ENCODE measurements at places on chromosomes 2 and 18.

GRCh38 chr18:23927821-23928746, 86.5 kb upstream of the TTC39C start:
- DNase-seq: no peak

- no peak for DNase-seq
Observed at GRCh38 chr18:61337527-61337926, 4.3 kb downstream of the CDH20 start.

GRCh38 chr2:207727261-207727660, 15.8 kb downstream of the CCNYL1 start:
- DNase-seq: no peak

DNA sequence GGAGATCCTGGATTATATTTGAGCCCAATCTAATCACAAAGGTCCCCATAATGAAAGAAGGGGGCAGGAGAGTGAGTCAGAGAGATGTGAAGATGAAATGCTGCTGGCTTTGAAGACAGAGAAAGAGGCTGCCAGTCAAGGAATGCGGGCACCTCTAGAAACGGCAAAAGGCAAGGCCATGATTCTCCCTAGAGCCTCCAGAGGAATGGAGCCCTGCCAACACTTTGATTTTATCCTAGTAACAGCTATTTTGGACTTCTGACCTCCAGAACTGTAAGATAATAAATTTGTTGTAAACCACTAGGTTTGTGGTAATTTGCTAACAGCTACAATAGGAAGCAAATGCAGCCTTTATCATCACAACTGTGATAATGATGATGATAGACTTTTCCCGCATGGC, 32.9 kb downstream of the LBH start:
- DNase-seq: no peak

- DNase-seq: no peak
Observed at GRCh38 chr2:127611076-127611925, 34.7 kb upstream of the GPR17 start.

DNA sequence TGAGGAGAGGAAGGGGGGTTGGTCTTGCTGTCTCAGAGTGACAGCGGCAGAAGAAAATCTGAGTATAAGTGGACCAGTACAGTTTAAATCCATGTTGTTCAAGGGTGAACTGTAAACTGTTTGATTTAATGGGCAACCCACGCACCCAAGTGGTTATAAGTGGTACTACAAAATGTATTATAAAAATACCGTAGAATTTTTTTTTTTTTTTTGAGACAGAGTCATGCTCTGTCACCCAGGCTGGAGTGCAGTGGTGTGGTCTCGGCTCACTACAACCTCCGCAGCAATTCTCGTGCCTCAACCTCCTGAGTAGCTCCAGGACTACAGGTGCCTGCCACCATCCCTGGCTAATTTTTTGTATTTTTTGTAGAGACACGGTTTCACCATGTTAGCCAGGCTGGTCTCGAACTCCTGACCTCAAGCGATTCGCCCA, 2.1 kb upstream of the CHCHD5 start:
- no peak for DNase-seq

GRCh38 chr2:86703704-86704361, 16.3 kb upstream of the RMND5A start:
- no peak for DNase-seq

DNA sequence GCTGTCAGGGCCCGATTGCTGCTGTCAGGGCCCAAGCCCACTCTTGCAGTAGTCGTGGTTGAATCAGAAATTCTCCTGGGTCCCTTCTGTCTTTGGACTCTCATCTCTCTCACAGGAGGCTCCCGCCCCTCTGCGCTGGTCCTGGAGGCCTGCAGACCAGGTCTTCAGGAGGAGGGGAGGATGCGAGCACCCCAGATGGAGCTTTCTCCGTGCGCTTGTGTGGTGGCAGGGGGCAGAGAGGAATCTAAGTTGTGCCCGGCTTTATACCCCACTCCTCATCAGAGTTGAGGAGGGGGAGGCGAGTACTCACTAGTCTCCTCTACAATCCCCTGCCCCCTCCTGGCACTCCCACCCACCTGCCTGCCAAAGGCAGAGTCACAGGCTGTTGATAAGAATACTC, 10.4 kb downstream of the EN1 start:
- DNase-seq: no peak

- no peak for DNase-seq
Observed at GRCh38 chr18:74546751-74547530, 12.6 kb downstream of the CNDP1 start.

- no peak for DNase-seq
Observed at GRCh38 chr2:88177556-88177955, 7.4 kb downstream of the THNSL2 start.

DNA sequence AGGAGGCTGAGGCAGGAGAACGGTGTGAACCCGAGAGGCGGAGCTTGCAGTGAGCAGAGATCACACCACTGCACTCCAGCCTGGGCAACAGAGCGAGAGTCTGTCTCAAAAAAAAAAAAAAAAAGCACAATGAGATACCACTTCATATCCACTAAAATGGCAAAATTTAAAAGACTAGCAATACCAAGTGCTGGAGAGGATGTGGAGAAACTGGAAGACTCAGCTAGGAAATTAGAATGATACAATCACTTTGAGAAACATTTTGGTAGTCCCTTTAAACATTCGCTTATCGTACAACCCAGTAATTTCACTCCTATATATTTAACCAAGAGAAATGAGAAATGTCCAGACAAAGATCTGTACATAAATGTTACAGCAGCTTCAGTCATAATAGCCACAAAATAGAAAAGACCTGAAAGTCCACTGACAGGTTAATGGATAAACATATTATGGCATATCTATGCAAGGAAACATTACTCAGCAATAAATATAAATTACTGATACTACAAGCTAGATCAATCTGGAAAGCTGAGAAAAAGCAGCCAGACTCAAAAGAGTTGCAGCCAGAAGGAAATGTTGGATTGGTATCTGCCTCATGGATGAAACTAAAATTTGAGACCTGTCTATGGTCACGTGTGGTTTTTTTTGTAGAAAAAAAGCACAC, 40.0 kb downstream of the WDSUB1 start:
- DNase-seq: no peak

- DNase-seq: no peak
Observed at GRCh38 chr2:193446967-193447366, 1252.2 kb upstream of the TMEFF2 start.

DNA sequence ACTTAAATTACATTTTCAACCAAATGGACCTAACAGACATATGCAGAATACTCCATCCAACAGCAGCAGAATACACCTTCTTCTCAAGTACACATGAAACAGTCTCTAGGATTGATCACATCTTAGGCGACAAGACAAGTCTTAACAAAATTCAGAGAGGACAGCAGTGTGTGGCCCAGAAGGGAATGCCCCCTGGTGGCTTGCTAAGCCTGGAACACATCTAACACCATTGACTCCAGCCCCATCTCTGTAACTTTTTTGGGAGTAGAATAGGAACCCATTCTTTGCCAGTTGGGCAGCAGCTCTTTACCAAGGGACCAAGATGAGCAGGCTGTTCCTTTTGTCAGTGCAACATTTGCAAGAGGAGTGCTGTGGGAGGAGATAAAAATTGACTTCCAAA, 249.9 kb downstream of the PLCL1 start:
- DNase-seq: peak; percentile 12

DNA sequence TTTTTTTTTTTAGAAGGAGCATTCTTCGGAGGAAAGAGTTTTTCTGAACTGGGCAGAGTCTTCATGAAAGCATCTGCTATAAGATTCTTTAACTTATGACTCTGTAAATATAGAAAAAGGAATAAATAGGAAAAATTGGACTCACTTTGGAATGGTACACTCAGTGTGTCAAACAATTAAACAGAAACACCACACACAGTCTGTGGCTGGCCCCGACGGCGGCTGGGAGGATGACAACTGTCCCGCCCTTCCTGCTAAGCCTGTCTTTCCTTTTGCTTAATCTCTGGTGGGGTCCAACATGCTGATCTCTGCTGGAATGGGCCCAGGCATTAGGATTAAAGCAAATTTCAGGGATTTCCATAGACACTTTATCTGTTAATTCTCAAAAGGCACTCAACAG, 12.5 kb upstream of the RAB31 start:
- DNase-seq: no peak

- DNase-seq: no peak
Observed at GRCh38 chr18:61194726-61195125, 138.5 kb upstream of the CDH20 start.

DNA sequence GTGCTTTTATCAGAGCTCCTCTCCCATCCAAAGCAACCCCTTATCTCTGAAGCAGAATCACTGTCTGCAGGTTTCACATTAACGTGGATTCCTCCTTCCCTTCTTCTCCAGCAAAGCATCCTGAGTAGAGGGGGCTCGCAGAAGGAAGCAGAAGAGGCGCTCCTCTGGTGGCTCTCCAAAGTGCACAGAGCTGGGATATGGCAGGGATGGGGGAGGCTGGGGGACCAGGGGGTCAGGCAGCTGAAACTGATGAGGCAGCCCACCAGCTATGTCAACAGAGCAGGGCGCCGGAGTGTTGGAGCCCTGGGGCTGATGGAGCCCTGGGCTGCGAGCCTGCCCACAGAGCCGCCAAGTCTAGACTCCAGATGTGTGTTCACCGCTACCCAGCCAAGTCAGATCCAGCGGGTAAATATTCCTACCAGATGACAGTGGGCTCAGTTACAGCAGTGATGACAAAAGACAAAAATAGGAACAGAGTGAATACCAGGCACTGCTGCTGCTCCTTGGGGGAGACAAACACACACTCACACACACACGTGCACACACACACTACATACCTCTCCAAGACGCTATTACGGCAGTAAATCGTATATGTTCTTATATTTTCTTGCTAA, 678.3 kb upstream of the ID2 start:
- DNase-seq: no peak

Data from GM12892 (cell line).